RWPE1 (cell line): ENCODE measurements at places on chromosomes 6 and 20.
A peak's percentile ranks its signal among the peaks of the same experiment; 100 is the strongest.

DNA sequence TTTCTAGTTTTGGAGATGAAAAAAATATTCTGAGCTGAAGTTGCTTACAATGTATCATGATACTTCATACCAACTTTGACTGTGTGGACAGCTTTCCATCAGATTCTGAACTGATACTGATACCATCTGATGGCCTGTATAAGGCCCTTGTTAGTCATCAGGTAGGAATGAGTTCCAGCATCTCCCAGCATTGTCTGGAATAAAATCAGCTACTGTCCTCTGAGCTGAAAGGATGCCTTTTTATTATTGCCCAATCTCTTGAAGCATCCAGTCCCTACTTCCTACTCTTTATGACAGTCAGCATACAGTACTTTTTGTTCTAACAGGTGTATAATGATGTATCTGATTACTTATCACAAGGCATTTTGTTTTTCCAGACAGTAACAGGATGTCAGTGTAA lies 70.6 kb upstream of the EYA4 start:
- no peak for DNase-seq

- peak; percentile 58 for DNase-seq
Measured at GRCh38 chr20:35561268-35561667, 19.4 kb downstream of the ERGIC3 start.

DNA sequence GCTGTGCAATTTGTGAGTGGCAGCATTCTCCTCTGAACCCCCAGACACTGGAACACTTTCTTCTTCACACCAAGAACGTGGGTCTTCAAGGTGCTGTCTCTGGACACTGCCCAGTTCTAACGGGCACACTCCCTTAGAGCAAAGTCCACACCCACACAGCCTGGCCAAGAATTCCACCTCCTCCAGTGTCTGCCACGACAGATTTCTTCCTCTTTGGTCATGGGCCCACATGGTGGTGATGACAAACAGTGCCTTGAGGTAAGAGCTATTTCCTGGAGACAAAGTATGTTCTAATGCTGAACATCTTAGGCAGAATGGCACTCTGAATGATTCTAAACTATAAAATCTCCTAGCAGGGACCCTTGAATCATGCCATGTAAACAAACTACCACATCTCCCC lies 25.5 kb upstream of the SSTR4 start:
- DNase-seq, result no peak

GRCh38 chr6:137405806-137406205 lies 88.4 kb downstream of the OLIG3 start:
- no peak for DNase-seq

DNA sequence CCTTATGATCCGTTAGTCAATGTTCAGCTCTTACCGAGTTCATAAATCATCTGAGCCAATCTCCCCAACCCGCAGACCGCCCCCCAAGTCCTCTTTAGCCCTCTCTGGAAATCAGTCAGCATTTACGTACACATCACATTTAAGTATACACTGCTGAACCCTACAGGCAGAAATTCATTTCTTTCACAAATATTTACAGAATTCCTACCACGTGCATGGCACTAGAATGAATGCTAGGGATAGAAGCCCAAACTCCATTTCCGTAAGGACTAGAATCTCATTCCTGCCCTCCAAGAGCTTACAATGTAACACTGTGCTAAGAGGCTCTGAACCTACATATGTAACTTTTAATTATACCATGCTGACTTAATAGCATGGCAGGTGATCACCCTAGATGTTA lies 1.8 kb downstream of the OSER1 start:
- no peak for DNase-seq

GRCh38 chr20:63977739-63978276 lies 1.6 kb downstream of the SAMD10 start:
- peak; percentile 75 for DNase-seq

GRCh38 chr6:3230900-3231246 lies 3.4 kb upstream of the TUBB2B start:
- DNase-seq, result no peak

GRCh38 chr6:33632558-33633039 lies 11.5 kb downstream of the ITPR3 start:
- no peak for DNase-seq

DNA sequence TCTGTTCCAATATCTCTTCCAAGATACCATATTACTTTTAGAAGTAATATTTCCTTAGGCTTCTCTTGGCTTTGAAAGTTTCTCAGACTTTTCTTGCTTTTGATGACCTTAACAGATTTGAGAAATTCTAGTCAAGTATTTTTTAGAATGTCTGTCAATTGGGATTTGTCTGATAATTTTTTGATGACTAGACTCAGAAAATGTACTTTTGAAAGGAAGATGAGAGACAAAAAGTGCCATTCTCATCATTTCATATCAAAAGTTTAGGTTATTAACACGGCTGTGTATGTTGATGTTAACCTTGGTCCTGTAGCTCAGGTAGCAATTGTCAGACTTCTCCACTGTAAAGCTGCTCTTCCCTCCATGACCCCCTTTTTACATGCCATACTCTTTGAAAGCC lies 651.5 kb downstream of the EYS start:
- DNase-seq, result no peak

DNA sequence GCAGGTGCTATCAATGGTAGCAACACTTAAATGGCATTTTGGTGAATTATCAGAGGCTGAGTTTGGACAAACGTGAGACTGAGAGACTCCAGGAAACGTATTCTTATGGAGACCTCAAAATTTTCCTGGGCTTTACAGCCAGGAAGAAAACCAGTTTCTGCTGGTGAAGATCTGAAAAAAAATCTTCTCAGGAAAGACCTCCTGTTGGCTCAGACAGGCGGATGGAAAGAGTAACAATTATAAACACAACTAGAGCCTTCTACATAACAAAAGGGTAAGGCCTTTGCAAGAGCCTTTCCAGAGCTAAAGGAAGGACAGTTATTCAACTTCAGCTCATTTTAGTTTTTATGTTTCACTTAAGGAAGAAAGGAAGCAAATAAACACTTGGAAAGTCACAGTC lies 274.4 kb downstream of the THBS2 start:
- DNase-seq, result no peak

- DNase-seq, result no peak
Measured at GRCh38 chr20:44851545-44851944, 34.0 kb upstream of the YWHAB start.
